ENCODE measurements at places on chromosomes 12 and 14. TPM values are rescaled to one million over a fixed set of nuclear protein-coding genes. Genes with fewer than 3 reads are reported as not detected.
A peak's percentile ranks its signal among the peaks of the same experiment; 100 is the strongest.

DNA sequence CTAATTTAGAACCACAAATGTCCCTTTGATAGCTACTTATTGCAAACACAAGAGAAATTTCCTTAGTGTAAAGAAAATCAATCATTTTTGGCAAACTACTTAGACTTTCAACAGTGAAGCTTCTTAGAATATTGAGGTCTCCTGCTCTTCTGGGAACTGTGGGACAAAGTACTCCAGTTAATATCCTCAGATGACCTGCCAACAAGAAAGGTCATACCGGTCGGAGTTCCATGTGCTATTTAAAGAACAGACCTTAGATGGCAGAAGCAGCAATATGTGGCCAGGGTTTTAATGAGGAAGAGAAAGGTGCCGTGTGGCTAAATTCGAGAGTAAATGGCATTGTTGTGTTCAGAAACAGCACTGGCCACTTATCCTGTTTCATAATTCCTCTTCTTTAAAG lies 114.7 kb upstream of the AMIGO2 start:
- DNase-seq: no peak

DNA sequence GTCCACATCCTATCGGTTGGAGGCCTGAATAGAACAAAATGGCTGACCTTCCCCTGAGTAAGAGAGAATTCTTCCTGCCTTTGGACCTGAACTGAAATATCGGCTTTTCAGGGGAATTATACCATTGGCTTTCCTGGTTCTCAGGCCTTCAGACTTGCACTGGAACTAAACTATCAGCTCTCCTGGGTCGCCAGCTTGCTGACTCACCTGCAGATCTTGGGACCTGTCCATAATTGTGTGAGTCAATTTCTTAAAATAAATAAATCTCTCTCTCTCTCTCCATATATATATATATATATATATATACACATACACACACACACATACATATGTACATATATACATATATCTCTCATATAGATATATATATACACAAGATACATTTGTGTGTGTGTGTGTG lies 41.6 kb downstream of the KCNK10 start:
- no peak for DNase-seq

DNA sequence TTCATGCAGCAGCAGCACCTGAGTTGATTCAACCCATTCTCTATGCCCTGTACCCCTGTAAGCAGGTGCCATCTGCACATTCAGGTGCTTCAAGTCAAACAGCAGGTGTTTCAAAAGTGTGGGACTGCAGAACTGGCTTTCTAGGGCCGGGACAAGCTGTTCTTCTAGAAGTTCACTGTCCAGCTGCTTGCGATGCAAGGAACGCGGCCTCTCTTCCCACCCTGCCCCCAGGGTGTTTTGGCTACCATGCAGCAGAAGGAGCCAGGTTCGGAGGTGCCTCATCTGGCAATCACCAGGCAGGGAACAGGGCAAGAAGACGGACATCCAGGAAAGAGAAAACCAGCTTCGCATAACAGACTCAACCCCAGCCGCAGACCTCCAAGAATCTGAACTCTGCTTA lies 35.2 kb downstream of the TMEM132D start:
- DNase-seq: no peak

- DNase-seq: peak; percentile 59
Observed at GRCh38 chr12:132827763-132828703, 636 bp downstream of the GOLGA3 start.

Gene GLS2
- 4.5 TPM for total RNA-seq

DNA sequence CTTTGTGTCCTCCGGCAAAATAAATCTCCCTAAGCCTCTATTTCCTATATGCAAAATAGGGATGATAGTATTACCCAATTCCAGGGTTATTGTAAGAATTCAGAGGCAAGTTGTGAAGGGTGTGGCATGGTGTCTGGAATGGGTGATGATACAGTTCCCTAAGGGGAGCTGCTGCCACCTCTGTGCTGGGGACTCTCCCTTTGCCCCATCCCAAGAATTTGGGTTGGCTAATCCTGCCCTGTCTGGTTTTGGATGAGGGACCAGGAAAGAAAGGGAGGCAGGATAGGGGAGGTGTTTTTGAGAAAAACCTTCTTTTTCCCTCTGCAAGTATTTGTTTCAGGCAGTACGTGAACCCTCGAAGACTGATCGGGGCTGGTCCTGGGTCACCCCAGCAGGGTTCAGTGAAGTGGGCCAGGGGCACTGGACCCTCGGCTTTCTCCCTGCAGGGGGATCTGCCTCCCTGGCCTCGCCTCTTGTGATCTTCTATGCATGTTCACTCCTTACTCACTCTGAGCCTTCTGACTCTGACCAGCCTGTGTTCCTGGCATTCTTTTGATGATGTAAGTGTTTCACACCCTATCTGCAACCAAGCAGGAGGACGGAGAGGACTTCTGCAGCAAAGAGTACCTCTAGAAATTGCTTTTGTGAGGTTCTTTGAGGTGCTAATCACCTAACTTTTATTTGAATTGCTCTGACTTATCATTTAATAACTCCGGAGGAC lies 60.8 kb downstream of the RASSF3 start:
- DNase-seq: no peak

Gene RFC5
- total RNA-seq: 18.4 TPM

DNA sequence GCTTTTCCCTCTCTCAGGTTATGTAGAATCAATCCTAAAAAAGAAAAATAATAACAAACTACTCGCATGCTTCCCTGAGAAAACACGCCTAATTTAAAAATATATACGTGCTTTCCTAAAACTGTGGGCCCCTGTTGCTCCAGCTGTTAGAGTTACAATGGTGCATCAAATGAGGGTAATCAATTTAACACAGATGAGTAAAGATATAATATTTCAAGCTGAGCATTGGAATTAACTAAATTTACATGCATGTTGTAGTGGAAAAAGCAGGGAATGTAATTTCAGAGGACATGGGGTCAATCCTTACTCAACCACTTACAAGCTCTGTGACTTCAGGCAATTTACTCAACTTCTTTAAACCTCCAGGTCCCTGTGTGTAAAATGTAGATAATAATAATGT lies 22.4 kb upstream of the LGR5 start:
- no peak for DNase-seq

Gene STON2
- total RNA-seq: 61.4 TPM

Gene SIRT4
- total RNA-seq: not detected

Gene KRT79
- total RNA-seq: not detected

GRCh38 chr12:108144080-108144479 lies 15.0 kb downstream of the WSCD2 start:
- no peak for DNase-seq

GRCh38 chr12:11767798-11768197 lies 118.3 kb downstream of the ETV6 start:
- no peak for DNase-seq

DNA sequence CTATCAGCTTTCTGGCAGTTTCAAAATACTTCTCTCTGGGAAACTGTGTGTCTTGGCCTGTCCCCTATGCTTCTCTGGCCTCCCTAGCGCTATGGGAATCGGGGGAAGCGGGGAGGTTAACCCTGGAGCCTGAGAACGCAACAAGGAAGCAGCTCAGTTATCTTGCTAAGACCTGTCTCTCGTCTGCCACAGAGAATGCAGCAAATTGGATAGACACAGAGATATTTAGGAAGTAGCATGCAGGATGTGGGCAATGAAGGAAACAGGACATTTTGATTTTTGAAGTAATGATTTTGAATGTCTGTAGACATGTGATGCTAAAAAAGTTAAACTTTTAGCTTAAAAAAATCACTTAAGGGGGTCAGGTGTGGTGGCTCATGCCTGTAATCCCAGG lies 6.6 kb upstream of the CALCOCO1 start:
- DNase-seq: no peak

- DNase-seq: no peak
Observed at GRCh38 chr12:52245962-52246569, 13.0 kb downstream of the KRT7 start.

Gene KLRK1
- total RNA-seq: 7.6 TPM

DNA sequence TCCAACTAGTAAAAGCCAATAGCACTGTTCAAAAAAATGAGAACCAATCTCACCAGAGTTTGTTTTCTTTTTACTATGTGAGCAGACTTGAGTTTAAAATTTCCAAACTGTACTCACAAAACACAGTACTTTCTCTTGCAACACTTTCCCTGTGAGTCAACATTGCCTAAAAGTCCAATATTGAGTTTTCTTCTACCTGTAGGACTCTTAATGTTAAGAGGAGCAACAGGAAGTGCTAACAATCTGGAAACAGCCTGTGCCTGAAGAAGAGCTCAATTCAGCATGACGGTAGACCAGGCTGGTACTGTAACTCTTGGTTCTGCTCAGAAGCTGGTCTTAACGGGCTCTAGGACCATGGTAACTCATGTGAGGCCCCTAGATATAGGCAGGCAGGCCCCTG lies 144.3 kb downstream of the MED13L start:
- no peak for DNase-seq

Gene THTPA
- total RNA-seq: 20.2 TPM

Gene PLEKHH1
- total RNA-seq: 46.3 TPM

Gene RTN1
- 5.2 TPM for total RNA-seq

GRCh38 chr12:62575036-62575435 lies 108.4 kb downstream of the MON2 start:
- DNase-seq: no peak

DNA sequence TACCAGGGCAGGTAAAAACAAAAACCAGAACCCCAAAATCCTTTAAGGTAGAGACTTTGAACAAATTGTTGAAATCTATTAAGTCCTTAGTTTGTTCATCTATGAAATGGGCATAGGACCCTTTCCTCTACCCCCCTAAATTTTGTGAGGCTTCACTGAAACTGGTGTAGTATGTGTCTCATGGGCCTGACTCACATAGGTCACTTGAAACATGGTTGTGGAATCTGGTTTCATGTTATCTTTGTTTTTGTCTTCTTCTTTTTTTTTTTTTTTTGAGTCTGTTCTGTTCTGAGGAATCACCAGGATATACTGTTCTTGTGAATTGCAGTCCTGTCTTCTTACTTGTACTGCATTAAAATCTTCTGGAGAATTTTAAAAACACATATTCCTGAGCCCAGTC lies 202.2 kb downstream of the KTN1 start:
- DNase-seq: no peak

GRCh38 chr12:112035219-112035785 lies 22.1 kb downstream of the ERP29 start:
- no peak for DNase-seq

- DNase-seq: no peak
Observed at GRCh38 chr14:64416348-64416932, 28.3 kb downstream of the MTHFD1 start.

DNA sequence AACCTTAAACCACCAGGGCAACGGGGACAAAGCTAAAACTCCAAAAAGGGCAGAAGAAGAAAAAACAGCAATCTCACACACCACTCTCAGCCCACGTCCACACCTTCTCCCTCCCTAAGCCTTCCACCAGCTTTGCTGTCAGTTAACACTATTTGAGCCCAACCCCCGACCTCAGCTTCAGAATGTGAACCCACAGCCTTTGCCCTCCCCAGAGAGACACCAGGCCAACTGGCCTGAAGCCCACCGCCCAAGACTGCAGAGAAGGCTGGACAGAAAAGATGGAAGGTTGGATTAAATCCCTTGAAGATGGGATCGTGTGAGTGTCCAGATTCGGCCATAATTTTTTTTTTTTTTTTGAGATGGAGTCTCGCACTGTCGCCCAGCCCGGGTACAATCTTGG lies 22.4 kb downstream of the IRF2BPL start:
- no peak for DNase-seq

Gene ALDH1L2
- total RNA-seq: 19.1 TPM

DNA sequence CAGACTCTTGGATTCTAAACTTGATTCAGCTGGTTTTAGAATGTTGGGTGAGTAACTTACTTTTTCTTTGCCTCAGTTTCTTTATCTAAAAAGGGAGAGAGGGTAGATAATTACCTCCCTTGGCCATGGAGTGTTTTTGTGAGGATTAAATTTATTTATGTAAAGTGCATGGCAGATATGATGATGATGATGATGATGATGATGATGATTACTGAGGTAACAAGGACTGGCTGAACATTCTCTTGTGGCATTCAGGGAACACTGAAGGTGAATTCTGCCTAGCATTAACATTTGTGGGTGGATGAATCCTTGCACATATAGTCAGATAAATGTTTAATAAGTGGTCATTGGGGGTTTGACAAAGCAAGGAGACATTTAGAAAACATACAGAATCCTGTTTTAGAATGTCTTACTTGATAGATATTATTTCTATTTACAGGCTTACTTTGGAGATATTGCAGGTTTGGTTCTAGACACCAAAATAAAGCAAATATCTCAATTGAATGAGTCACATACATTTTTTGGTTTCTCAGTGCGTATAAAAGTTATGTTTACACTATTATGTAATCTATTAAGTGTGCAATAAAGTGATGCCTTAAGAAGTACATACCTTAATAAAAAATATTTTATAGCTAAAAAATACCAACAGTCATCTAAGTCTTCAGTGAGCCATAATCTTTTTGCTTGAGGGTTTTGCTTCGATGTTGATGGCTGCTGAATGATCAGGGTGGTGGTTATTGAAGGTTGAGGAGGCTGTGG lies 123.2 kb downstream of the SNAPC1 start:
- no peak for DNase-seq

Gene RPGRIP1
- 0.49 TPM for total RNA-seq

DNA sequence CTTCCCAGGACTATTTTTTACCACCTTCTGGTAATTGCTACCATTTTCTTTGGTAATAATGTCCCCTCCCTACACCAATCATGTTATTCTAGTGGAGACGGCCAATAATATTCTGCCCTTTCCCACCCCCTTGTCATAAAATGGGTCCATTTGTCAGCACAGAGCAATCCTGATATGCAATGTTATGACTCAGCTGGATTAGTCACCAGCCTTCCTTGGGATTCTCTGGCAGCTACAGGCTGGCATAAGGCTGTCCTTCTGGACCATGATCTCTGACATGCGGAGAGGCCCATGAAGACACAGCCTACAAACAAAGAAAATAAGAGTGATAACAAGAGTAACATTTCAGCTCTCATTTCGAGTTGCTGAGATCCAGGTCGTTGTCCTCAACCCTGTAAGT lies 222.0 kb upstream of the CPNE8 start:
- no peak for DNase-seq

Gene RNF212B
- not detected for total RNA-seq

DNA sequence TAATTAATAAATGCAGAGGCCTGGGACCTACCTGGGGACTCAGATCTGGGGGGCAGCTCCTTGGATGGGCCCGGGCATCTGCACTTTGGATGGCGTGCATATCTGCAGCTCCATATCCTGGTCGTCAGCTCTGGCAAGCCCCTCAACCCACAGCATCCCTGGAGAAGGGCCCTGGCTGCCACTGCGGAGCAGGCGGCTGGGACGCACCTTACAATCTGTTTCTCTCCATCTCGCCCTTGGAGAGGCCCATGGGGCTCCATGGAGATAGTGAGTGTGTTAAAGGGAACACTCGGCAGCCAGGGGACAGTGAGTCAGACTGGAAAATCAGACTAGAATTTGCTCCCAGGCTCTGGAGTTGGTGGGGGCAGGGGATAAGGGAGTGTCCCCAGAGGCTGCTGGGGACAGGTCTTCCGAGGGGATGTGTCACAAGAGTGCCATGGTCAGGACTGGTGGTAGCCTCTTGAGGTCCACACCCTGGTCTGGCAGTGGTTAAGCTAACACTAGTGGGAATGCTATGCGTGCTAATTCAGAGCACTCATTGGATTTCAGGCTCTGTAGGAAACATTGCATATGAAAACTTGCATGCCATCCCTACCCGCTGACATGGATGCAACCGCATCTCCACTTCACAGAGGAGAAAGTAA lies 21.5 kb downstream of the RFLNA start:
- DNase-seq: no peak

Gene LTBR
- 167 TPM for total RNA-seq

GRCh38 chr12:1890810-1891209 lies 27.6 kb downstream of the CACNA2D4 start:
- DNase-seq: no peak

Gene CCDC175
- total RNA-seq: not detected
